ENCODE measurements at places on chromosomes 16 and 17. TPM values are rescaled to one million over a fixed set of nuclear protein-coding genes. Genes with fewer than 3 reads are reported as not detected.

- no peak for DNase-seq
These were observed 227.5 kb downstream of the SPECC1 start for GRCh38 chr17:20236578-20237227.

DNA sequence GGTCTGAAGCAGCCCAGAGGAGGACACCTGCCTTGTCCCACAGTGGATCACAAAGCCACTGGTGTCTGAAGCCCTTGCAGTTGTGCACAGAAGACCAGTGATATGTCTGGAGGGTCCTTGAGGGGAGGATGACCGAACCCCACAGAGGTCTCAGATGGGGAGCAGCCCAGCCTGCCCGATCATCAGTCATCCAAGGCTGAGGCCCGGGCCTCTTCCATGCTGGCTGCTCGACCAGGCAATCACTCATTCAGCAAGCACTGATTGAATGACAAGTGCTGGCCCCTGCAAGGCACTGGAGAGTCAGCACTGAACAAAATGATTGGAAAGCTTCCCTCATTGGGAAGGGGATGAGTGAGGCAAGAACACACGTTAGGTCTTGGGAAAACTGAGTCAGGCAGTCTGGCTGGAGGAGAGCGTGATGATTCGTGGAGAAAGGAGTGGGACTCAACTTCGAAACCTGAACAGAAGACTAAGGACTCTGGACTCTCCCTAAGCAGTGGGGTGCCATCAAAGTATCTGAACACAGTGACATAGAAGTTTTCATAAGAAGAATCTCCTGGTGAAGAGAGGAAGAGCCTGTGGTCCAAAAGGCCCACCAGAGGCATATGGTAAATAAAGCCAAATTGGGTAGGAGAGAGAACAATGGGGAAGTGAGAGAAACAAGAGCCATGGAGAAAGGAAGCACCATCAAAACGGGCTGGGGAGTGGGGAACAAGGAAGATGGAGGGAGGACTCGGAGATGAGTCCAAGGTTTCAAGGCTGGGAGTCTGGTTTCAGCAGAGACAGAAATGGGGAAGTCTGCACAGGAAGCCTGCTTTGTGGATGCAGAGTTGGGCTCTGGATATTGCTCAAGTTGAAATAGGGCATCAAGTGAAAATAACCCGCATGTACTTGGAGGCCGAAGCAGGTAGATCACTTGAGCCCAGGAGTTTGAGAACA lies 10.2 kb downstream of the PIK3R5 start:
- DNase-seq = no peak

- no peak for DNase-seq
These were observed 24.2 kb downstream of the GPRC5B start for GRCh38 chr16:19860166-19861041.

- DNase-seq = no peak
These were observed 239.8 kb upstream of the SALL1 start for GRCh38 chr16:51390877-51391276.

- no peak for DNase-seq
These were observed 11.8 kb upstream of the ALDH3A1 start for GRCh38 chr17:19759568-19760549.

- no peak for DNase-seq
These were observed 23.0 kb downstream of the HBQ1 start for GRCh38 chr16:203246-203645.

- no peak for DNase-seq
These were observed 28.1 kb upstream of the GSG1L start for GRCh38 chr16:28091656-28092055.

Gene CNGB1
- 0.29 TPM for total RNA-seq

Gene FAM83G
- 35.0 TPM for total RNA-seq

Gene EIF3C
- total RNA-seq = 381 TPM

Measured in mucosa of gallbladder (tissue), 1 donor.